Activated T-cell treated with anti-CD3 and anti-CD28 coated beads for 24 hours (primary cell): ENCODE measurements at places on chromosomes 6 and 20.

DNA sequence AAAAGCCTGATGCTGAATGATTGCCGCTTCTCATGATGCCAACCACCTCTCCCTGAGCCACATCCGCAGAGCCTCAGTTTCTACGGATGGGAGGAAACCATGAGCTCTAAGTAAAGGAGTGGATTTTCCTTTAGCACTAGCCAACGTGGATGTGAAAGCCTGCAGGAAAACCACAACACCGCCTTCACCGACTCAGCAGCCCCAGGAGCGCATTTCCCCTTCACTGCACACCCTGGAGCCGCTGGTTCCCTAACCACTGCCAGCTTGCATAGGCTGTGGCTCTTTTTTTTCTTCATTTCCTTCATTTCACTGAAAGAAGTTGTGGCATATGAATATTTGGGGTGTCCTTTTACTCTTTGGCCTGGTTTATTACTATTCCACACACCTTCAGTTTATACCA lies 50.5 kb upstream of the SSTR4 start:
- DNase-seq, result no peak

- no peak for DNase-seq
These were observed 176.6 kb upstream of the KCNK16 start for GRCh38 chr6:39499053-39499452.

GRCh38 chr6:108847738-108848115 lies 495 bp upstream of the ARMC2 start:
- no peak for DNase-seq

DNA sequence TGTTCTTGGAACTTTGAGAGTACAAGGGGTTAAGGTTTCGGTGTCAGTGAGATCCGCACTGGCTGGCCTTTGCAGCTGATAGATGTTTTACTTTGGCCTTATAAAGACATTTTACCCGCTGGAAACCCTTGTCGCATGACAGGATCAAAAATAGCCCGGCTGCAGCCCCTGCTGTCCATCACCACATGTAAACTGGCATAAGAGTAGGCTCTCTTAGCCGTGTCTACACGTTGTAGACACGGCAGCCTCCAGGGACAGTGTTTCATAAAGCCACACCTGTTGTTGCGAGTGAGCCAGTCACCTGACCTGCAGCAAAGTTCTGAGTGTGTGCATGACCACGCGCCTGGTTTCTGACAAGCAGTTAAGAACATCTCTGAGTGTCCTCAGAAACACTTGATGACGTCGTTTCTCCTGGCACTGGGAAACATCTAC lies 8.5 kb downstream of the RBM24 start:
- DNase-seq, result no peak

DNA sequence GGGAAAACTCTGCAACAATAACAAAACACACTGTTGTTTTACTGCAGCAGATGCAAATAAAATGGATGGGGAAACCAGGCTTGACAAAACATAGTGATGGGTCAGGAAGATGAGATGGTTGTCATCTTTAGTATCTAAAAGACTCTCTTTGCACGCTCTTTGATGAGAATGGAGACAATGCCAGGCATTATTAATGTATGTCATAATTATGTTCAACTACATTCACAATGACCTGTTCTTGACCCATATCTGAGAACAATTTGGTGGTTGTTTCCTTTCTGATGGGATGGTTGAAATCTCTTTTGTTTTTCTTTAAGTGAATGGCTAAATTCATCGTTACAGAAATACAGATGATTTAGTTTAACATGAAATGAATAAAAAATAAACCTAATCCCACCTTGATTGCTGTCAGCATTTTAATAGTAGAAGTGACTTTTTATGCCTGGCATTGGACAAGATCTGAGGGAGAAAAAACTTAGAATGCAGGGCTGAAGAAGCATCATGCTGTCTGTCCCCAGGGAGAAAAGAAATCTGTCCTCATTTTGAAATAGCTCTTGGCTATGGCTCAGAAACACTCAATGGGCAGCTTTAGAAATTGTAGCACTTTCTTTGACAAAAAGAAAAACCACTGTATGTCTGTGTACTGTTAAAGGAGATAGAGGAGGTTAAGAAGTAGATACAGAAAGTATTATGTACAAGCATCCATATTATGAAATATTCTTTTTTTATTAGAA lies 12.4 kb upstream of the GRIK2 start:
- DNase-seq, result no peak

GRCh38 chr6:152975204-152975915 lies 7.5 kb downstream of the FBXO5 start:
- DNase-seq, result no peak

DNA sequence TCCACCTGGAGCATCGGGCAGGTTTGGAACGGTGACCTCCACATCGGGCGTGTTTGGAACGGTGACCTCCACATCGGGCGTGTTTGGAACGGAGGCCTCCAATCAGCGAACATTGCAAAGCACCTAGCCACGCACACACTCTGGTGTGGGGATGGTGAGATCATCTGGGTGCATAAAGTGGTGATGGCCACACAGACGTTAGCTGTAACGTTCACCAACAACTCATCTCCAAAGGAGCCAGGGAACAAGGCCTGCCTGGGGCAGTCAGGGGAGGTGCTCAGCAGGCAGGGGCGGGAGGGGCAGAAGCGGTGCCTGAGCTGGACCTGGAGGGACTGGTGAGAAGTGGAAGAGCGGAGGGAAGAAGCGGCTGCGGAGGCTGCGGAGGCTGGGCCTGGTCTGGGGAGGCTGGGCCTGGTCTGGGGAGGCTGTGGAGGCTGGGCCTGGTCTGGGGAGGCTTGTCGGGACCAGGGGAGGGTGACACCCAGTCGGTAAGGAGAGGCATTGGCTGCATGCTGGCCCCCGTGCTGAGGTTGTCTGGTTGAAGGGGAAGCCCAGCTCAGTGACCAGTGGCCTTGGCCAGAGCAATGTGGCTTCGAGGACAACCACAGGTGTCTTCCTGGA lies 89.9 kb downstream of the PSMB1 start:
- no peak for DNase-seq

- DNase-seq, result no peak
These were observed 8.4 kb downstream of the MAPRE1 start for GRCh38 chr20:32828029-32828680.

- peak; percentile 7 for DNase-seq
These were observed 93.2 kb downstream of the DLGAP4 start for GRCh38 chr20:36399147-36399968.

DNA sequence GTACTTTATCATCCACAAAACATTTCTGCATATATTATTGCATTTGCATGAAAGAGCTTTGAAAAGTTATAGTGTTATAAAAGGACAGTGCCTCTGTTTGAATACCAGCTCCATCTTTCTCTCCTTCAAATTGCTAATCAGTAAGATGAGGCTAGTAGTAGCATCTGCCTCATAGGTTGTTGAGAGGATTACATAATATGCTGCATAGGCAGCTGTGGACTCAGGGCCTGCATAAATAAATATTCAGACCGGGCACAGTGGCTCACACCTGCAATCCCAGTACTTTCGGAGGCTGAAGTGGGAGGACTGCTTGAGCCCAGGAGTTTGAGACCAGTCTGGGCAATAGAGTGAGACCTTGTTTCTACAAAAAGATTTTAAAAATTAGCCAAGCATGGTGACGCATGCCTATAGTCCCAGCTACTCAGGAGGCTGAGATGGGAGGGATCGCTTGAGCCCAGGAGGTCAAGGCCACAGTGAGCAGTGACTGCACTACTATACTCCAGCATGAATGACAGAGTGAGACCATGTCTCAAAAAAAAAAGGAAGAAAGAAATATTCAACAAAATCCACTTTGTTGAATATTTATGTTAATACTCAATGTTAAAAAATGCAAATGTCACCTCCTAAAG lies 18.3 kb upstream of the SEC63 start:
- DNase-seq, result no peak

GRCh38 chr20:11076434-11077105 lies 402.8 kb upstream of the JAG1 start:
- DNase-seq, result no peak

- DNase-seq, result no peak
These were observed 34.0 kb upstream of the FOXO3 start for GRCh38 chr6:108526739-108527174.

- no peak for DNase-seq
These were observed 10.7 kb downstream of the MDFI start for GRCh38 chr6:41648921-41649320.

- no peak for DNase-seq
These were observed 251.1 kb upstream of the CHD6 start for GRCh38 chr20:41869261-41869660.

GRCh38 chr6:46963626-46964025 lies 41.9 kb upstream of the ADGRF5 start:
- no peak for DNase-seq

GRCh38 chr20:44886266-44886651 lies 754 bp downstream of the YWHAB start:
- no peak for DNase-seq
